ENCODE measurements at places on chromosomes 3 and 15.

GRCh38 chr15:60814855-60815254 is 335.9 kb upstream of the ICE2 start:
- no peak for DNase-seq

- DNase-seq = peak; percentile 24
Measured at GRCh38 chr3:64533617-64534317, 154.0 kb downstream of the ADAMTS9 start.

GRCh38 chr15:69996321-69997160 is 101.2 kb downstream of the TLE3 start:
- no peak for DNase-seq

DNA sequence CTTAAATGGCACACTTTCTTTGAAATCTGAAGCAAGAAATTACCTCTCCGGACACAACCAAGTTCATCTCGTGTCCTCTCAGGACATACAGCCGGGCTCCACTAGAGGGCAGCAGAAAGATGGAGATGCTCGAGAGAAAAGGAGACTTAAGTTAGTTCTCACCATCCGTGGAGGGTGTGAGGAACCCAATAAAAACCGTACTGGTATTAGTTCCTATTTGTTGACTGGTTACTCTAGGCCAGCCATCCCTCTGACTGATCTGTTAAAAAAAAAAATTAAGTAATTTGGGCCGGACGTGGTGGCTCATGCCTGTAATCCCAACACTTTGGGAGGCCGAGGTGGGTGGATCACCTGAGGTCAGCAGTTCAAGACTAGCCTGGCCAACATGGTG is 7.9 kb upstream of the CYP11A1 start:
- peak; percentile 22 for DNase-seq

Measured in NCI-H446 treated with DMSO at 0.1 percent for 48 hours (cell line).